Tibial artery (tissue), 4 donors: ENCODE measurements at places on chromosomes 1 and 21.

DNA sequence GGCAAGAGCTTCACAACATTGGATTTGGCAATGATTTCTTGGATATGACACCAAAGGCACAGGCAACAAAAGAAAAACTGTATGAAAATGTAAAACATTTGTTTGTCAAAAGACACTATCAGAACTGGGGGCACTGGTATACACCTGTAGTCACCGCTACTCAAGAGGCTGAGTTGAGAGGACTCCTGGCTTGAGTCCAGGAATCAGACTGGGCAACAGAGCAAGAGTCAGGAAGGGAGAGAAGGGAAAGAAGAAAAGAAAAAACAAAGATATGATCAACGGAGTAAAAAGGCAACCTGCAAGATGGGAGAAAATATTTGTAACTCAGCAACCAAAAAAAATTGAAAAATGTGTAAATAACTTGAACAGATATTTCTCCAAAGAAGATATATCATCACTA, 6.0 kb upstream of the TUT4 start:
- peaks cover 15% of the 10 kb centered on the region for H3K27me3 ChIP-seq
- H3K4me1 ChIP-seq, result no peaks in the 10 kb centered on the region
- no peak overlapping the region for H3K27ac ChIP-seq
- no peaks in the 10 kb centered on the region for H3K36me3 ChIP-seq

DNA sequence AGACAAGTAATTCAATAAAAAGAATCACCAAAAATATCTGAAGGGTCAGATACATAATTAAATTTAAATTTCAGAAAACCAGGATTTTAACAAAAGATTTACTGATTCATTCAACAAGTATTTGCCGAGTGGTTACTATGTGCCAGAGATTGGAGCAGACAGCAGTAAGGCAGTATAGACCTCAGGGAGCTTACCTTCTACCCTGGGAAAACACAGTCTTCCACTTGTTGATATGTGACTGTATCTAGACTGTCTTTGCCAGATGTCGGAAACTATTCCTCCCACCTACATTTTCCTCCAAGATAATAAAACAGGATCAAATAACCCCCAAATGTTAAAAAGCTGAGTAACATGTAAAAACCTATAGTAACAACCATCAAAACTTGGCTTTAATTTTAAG, 6.2 kb downstream of the HNRNPR start:
- no peak for DNase-seq
- H3K27ac ChIP-seq, result no peak overlapping the region
- no peaks in the 10 kb centered on the region for H3K27me3 ChIP-seq
- H3K4me3 ChIP-seq, result no peak overlapping the region
- peaks cover 49% of the 10 kb centered on the region for H3K36me3 ChIP-seq

DNA sequence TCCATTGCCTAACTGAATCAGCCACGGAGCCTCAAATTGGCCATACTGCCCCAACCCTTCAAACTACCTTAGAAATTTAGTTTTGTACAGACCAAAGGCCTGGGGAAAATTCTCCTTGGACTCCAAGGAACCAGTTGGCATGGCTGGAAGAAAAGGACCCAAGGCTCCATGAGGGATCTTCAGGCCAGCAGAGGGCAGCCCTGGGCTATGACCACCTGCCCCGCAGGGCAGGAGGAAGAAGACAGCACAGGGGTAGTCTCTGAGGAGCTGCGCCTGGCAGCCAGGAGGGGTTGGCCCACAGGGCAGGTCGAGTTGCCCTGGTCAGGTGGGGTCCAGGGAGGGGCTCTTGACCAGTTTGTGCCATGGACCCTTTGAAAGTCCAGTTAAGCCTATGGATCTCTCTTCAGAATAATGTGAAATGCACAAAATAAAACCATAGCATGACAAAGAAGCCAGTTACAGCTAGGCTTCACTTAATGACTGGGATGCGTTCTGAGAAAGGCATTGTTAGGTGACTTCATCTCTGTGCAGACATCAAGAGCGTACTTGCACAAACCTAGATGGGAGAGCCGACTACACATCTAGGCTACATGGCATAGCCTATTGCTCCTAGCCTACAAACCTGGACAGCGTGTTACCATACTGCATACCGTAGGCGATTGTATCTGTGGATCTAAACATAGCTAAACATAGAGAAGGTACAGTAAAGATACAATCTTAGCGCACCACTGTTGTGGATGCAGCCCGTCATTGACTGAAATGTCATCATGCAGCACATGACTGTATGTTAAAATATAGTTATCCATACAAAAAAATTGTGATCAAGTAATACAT, 26.1 kb downstream of the CACNA1S start:
- H3K36me3 ChIP-seq, result no peaks in the 10 kb centered on the region
- no peak overlapping the region for H3K4me3 ChIP-seq
- no peaks in the 10 kb centered on the region for H3K27me3 ChIP-seq
- no peaks in the 10 kb centered on the region for H3K4me1 ChIP-seq
- DNase-seq, result peak; percentile 52

- H3K4me3 ChIP-seq, result no peak overlapping the region
- peaks cover 6% of the 10 kb centered on the region for H3K4me1 ChIP-seq
- no peaks in the 10 kb centered on the region for H3K36me3 ChIP-seq
- H3K27me3 ChIP-seq, result peaks cover 4% of the 10 kb centered on the region
- no peak for DNase-seq
These were observed 6.0 kb upstream of the H6PD start for GRCh38 chr1:9228609-9229008.

DNA sequence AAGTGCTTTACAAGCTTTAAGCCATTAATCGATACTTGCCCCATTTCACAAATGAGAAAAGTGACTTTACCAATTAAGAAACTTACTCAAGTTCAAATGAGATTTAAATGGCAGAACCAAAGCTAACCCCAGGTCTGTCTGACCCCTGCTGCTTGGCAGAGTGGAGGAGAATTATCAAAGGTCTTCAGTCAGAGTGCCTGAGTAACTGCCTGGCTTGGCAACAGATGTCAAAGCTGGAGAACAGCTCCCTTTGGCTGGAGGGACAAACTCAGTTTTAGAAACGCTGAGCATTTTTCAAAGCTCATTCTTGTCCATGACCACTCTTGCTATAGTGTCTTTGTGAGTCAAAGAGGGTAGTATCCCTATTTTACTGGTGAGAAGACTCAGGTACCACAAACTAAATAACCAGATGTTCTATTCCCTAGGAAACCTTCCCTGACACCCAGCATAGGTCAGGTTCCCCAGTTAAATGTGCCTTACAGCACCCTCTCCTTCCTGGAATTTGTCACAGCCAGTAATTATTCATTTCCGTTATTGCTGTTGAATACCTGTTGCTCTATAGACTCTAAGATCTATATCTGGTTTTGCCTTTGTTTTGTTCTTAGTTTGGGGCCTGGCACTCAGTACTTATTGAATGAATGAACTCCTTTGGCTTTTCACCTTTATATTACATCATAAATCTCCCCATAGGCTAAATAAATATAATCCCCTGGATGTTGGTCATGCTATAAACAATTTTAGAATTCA, 5.0 kb upstream of the BCAR3 start:
- no peak overlapping the region for H3K4me3 ChIP-seq
- no peak overlapping the region for H3K27ac ChIP-seq
- no peaks in the 10 kb centered on the region for H3K36me3 ChIP-seq
- H3K4me1 ChIP-seq, result no peaks in the 10 kb centered on the region
- no peak for DNase-seq
- no peaks in the 10 kb centered on the region for H3K27me3 ChIP-seq

DNA sequence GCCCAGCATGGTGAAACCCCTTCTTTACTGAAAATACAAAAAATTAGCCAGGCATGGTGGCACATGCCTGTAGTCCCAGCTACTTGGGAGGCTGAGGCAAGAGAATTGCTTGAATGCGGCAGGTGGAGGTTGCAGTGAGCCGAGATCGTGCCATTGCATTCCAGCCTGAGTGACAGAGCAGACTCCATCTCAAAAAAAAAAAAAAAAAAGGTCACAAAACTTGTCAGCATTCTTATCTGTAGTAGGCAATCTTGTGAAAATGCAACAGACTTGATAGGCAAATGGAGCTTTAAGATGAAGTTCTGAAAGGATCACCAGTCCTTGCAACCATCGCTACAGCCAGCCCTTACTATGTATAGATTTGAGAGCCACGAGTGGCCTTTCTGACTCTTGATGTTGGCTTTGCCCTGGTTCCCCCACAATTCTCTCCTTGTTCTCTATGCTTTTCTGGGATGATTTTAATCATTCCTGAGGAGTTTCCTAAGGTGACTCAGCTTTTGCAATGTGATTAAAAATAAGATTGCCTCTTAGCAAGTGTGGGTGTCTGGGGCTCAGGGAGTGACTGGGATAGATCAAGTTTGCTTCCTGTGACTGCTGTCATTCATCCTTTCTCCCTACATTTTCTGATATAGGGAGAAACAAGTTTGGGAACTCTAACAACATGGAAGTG, 7.1 kb upstream of the MAP1LC3C start:
- no peaks in the 10 kb centered on the region for H3K27me3 ChIP-seq
- H3K4me3 ChIP-seq, result no peak overlapping the region
- no peak overlapping the region for H3K27ac ChIP-seq
- no peaks in the 10 kb centered on the region for H3K36me3 ChIP-seq
- no peak for DNase-seq

DNA sequence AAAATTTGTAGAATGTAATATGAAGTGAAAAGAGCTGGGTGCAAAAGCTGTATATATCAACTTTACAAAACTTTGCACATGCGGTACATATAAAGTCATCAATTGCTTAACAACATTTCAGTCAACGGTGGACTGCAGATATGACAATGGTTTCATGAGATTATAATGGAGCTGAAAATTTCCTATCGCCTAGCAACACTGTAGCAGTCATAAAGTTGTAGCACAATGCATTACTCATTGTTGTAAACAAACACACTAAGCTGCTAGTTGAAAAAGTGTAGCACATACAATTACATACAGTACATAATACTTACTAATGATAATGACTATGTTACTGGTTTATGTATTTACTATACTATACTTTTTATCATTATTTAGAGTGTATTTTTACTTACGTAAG, 64.0 kb downstream of the RGS7 start:
- H3K27me3 ChIP-seq, result no peaks in the 10 kb centered on the region
- DNase-seq, result no peak
- no peak overlapping the region for H3K4me3 ChIP-seq
- H3K4me1 ChIP-seq, result no peaks in the 10 kb centered on the region

DNA sequence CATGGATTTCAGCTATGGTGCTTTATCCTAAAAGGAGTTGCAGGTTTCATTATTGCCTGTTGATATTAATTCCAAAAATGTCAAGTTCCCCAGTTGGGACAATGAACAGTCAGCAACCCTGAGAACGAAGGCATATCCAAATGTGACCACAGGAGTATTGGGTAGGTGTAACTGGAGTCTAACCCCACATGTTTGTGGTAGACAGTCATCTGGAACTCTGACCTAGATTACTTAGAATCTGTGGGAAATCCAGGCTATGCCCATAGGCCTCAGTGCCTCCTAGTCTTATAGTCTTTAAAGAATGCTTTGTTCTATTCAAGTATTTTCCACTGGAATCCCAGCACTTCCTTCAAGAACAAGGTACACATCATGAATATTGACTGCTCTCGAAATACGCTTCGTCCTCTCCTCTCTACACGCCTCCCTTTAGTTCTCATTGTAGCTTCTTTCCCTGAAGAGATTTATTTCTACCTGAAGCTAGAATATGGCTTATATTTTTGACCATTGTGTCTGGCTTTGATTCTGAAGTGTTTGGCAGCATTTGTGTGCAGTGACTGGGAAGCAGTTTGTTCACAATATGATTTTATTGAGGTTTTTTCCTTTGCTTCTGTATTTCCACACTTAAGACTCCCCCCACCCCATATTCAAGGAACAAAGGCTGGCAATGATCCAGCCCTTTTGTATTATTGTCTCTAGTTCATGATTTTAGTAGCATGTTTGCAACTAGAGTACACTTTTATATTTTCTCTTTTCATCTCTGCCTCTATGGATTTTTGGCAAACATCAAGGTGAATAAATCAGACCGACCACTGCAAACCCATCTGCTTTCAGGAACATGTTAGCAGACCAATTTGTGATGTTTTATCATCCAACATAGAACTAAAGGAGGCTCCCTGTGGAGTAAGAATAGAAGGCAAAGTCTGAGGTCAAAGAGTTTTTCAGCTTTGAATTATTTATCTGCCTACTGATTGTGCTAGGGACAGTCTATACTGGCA, 178.6 kb downstream of the GPR52 start:
- H3K4me3 ChIP-seq, result no peak overlapping the region
- no peaks in the 10 kb centered on the region for H3K36me3 ChIP-seq
- H3K4me1 ChIP-seq, result no peaks in the 10 kb centered on the region
- H3K27ac ChIP-seq, result no peak overlapping the region

DNA sequence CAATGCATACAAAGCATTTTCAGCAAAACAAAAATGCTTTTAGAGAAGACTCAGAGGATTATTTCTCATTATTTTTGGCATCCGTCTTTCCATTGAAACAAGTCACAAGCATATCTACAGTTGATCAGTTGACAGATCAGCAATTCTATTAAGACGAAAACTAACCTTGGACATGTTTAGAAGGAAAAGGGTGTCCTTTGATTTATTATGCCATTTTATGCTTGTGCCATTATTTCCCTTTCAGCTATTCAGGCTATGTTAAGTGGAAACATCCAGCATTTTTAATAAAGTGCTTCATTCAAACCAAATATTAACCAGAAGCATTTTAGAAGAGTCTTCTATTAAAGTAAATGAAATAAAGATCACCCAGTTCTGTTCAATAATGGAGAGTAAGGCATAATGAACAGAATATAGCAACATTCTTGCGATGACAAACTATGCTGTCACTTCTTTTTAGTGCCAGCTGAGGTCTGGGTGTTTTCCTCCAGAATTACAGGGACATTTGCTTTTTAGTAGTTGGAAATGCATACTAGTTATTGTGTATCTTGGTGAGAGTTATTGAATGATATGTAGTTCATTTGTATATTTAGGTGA, 481.4 kb downstream of the PLA2G4A start:
- no peak overlapping the region for H3K4me3 ChIP-seq
- H3K36me3 ChIP-seq, result no peaks in the 10 kb centered on the region
- no peaks in the 10 kb centered on the region for H3K4me1 ChIP-seq
- no peaks in the 10 kb centered on the region for H3K27me3 ChIP-seq

- no peak for DNase-seq
- H3K4me1 ChIP-seq, result no peaks in the 10 kb centered on the region
- no peak overlapping the region for H3K27ac ChIP-seq
- no peak overlapping the region for H3K4me3 ChIP-seq
- peaks cover 78% of the 10 kb centered on the region for H3K27me3 ChIP-seq
- H3K36me3 ChIP-seq, result no peaks in the 10 kb centered on the region
These were observed 11.1 kb upstream of the ETV3L start for GRCh38 chr1:157110686-157111085.
